ENCODE measurements at places on chromosomes 4 and X. TPM values are rescaled to one million over a fixed set of nuclear protein-coding genes. Genes with fewer than 3 reads are reported as not detected.

NAP1L3 gene
- 0.53 TPM for total RNA-seq

ADH5 gene
- total RNA-seq, result 164 TPM

- DNase-seq, result no peak
These were observed 298.7 kb upstream of the EPHA5 start for GRCh38 chr4:65968831-65969558.

GRCh38 chr4:185730849-185731608, 81.0 kb downstream of the SORBS2 start:
- DNase-seq, result no peak

- DNase-seq, result no peak
These were observed 269.0 kb upstream of the PABPC4L start for GRCh38 chr4:134470544-134470943.

GRCh38 chr4:138978028-138978585, 37.5 kb upstream of the NOCT start:
- no peak for DNase-seq

DNA sequence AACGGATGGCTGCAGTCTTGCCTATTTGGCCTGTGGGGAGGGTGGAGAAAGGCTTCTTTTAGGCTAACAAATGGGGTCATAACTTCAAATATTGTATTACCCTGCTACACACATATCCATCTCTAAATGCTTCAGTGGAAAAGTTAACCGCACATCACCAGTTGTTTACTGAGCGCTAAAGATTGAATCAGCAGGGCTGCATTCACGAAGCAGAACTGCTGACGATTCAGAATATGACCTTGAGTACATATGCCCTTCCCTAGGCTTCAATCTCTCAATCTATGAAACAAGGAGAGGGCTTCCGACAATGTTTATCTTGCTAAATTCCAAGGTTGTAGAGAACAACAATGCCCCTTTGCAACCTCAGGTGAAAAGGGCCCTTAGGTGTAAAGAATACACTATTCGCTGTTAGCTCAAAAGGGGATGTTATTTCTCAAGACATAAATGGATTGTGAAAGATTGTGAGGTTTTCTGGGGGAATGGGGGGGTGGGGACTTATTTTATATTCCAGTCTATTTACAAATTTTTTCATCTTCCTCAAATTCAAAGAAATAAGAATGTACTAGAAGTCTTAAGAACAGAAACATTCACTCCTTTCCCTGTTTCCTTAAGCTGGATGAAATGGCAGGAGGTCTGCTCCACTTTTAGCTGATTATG, 2.6 kb upstream of the ATP6AP2 start:
- no peak for DNase-seq

DNA sequence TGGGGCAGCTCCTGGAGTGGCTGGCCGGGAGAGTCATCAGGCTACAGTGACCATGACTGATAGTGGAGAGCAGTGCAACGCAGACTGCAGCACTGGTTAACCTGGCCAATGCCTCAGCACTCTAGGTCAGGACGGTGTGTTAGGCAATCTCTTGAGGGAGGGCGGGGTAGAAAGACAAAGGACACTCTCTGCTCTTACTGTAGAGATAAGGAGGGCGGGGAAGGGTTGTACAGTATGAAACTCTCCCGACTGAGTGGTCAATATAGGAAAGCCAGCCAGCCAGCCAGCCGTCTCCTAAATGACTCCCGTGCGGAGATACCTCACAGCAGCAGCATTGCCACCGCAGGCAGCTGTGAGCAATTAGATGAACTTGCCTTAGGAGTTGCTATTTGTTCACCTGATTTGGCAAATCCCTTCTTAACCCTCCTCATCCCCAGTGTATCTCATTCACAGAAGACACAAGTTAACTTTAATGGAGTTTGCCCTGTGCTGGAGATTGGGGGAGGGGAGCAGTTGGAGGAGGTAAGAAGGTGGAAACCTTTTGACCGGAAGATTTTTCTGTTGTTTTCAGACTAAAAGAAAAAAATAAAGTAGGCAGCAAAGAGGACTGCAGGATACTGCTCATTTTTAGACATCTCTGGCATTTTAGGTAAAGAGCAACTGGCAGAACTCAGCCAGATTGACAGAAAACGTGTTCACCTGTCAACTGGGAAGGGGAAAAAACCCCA, 330.5 kb downstream of the HNRNPD start:
- DNase-seq, result no peak

DNA sequence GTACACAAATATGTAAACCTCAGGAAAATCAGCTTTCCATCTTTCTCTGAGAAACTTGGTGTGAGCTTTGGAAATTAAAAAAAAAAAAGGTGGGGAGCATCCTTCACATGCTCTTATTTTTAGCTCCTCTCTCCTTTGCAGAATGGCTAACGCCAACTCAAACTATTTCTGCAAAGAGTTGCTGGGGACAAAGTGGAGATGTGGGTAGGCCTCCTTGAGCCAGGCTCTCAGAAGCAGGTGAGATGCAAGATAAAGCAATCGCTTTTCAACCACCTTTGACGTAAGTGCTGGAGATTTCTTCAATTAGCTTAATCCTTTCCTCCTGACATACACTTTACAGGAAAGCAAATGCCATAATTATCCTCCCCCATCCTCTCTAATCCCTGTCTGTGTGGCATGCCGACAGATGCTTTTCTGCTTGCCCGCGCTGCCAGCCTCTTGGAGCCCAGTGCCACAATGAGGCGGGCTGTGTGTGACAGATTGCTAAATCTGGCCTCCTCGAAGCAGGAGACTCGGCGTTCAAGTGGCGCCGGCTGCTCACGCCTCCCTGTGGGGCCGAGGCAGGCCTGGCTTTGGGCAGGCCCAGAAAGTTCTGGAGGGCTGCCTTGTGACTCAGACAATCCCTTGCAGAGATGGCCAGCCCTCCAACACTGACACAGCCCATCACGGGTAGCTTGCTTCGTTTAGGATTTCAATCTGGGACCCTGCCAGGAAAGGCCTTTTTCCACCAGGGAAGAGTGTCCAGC, 64.9 kb upstream of the SOD3 start:
- no peak for DNase-seq

GRCh38 chrX:53494436-53494835, 60.3 kb upstream of the HSD17B10 start:
- no peak for DNase-seq

DNA sequence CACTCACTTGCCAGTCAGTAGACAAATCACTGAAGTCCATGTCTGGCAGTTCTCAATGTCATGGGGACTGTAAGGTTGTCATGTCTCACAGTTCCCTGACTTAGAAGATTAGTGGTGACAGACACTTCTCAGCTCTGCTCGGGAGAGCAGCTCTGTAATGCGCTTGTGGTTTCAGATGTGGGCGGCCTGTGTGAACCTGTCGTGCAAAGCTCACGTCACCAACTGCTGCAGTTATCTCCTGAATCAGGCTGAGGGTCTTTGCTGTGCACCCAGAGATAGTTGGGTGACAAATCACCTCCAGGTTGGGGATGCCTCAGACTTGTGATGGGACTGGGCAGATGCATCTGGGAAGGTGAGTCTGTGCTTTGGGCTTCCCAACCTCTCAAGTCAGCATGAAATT, at the start of gene IL9R:
Gene IL9R, plus strand, starts transcription at position 261 of the 400 bp plus-strand sequence. Its CDS starts 64 bp downstream, at position 325.
- no peak for DNase-seq
